ENCODE measurements at places on chromosomes 6 and 20.

DNA sequence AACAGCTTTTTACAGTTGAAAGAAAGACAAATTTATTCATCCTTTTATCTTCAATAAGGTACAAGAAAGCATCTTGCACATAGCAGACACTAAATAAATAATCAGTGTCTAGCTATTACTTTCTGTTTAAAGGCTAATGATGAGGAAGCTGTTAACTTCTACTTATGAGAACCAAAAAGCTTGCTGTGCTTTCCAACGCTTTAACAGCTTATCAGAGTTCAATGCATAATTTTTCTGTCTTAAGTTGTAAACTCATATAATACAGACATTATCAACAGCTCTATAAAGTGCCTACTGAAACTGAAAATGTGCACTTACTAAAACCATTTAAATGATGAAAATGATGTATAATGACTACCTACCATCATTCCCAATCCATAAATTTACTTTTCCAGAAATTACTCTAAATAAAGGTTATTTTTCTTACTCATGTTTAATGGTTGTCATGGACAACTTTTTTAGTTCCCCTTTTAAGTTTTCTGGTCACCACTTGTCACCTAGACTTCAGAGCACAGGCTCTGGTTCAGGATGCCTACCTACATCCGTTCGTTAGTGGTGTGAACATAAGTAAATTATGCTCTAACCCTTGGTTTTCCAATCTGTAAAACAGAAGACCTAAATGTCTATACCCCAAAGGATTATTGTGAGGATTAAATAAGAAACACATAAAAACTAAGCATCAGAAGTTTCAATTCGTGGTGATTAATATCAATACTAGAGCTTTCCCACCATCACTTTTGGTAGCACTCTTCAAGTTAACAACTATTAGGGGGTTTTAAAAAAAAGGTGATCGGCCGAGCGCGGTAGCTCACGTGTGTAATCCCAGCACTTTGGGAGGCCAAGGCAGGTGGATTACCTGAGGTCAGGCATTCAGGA, 8.0 kb downstream of the PNISR start:
- DNase-seq, result no peak

DNA sequence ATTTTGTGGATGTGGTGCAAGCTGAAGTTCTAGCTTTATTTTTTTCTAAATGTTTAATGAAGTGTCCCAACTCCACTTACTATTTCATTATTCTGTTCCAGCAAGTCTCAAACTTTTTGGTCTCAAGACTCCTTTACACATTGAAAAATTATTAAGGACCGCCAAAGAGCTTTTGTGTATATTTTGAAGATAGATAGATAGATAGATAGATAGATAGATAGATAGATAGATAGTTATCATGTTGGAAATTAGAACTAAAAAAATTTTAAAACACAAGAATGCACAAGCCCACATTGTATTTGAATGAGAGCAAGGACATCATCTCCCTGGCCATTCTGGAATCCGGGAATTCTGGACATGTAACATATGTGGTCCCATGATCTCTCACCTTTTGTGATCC, 181.2 kb upstream of the SNX9 start:
- DNase-seq, result no peak

DNA sequence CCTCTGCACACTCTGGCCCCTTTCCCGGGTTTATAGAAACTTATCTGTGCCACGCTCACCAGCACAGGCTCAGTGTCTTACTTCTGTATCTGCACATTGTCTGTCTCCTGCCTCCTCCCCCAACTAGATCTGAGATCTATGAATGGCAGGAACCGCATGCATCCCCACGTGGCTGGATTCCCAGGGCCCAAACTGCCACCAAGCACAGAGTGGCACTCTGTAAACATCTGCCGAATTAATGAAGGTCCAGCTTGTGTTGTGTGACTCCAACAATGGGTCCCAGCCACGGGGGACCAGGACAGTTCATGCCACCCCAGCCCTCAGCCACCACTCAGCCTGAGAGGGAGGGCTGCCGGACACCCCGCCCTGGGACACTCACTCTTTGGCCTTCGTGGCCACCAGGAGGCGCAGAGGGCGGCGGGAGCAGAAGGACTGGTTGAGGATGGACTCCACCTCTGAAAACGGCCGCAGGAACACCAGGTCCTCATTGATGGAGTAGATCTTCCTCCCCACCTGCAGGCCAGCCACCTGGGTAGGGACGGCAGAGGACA, 171.1 kb downstream of the PREX1 start:
- no peak for DNase-seq

DNA sequence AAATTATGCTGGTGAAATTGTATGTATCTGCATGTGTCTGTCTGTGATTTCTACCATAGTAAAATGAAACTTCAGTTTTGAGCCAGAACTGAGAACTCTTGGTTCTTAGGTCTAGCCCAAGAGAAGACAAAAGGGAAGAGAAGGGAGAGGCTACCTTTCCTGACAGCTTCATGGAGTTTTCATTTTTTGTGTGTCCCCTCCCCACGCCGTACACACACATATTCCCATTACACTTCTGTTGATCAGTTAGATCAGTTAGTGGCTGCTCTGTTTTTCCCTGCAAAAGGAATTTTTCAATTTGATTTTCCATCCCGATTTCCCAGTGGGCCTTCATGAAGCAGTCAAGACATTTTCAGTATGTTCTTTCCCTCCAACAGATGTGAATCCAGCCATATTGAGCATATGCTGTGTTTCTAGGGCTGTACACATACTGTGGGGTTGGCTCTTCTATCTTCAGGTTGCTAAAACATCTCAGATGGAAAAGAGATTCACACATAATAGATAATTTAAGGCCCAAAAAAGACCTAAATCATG, 52.5 kb downstream of the HIVEP1 start:
- no peak for DNase-seq

- no peak for DNase-seq
Measured at GRCh38 chr6:167711768-167712730, 114.7 kb upstream of the AFDN start.

GRCh38 chr6:151402228-151402627, 10.9 kb upstream of the ZBTB2 start:
- no peak for DNase-seq

- DNase-seq, result no peak
Measured at GRCh38 chr6:21531393-21531792, 62.2 kb upstream of the SOX4 start.

DNA sequence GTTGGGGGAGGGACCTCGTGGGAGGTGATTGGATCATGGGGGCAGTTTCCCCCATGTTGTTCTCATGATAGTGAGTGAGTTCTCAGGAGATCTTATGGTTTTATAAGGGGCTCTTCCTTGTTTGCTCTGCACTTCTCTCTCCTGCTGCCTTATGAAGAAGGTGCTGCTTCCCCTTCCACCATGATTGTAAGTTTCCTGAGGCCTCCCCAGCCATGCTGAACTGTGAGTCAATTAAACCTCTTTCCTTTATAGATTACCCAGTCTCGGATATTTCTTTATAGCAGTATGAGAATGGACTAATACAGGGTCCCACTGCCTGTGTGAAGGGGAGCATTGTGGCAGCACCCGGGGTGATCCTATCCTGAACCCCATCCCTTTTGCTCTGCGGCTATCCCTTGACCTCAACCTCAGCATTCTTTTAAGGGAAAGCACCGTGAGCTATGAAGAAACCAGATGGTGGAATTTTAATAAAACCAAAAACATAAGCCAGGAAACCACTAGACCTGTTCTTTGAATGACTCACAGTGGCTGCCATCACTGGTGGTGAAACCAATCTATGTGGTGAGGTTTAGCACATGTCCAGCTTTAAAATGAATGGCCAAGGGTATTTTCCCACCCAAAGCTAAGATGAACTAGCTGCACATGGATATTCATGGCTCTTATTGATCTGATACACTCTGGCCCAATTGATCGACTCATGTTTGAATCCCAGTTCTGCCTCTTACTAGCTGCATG, 62.2 kb downstream of the ZDHHC14 start:
- DNase-seq, result no peak

DNA sequence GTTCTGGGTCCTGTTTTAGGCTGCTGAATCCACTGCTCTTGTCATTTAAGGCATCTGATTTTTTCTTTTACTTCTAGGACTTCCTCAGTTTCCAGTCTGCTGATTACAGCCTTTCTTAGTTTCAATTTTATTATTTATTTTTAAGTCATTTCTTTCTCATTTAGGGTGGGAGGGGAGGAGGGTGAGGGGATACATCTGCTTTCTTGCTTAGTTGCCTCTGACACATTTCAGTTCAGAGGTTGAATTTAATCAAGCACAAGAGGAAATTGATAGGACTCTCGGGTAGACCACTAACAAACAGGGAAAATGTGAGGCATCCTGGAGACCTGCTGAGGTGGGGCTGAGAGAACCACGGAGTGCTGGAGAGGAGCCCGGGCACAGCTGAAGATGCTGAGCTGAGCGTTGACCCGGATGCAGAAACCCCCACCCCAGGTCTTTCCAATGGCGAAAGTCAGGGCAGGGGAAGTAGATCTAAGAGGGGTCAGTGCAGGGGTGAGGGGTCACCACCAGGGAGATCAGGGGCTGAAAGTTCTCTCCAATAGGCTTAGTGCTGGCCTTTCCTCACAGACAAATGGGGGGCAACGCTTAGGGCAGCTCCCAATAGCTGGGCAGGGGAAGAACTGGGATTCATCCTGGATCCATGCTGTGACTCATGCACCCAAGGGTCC, 7.6 kb upstream of the TREML2 start:
- no peak for DNase-seq

GRCh38 chr6:44636561-44637248, 249.2 kb downstream of the CDC5L start:
- no peak for DNase-seq

DNA sequence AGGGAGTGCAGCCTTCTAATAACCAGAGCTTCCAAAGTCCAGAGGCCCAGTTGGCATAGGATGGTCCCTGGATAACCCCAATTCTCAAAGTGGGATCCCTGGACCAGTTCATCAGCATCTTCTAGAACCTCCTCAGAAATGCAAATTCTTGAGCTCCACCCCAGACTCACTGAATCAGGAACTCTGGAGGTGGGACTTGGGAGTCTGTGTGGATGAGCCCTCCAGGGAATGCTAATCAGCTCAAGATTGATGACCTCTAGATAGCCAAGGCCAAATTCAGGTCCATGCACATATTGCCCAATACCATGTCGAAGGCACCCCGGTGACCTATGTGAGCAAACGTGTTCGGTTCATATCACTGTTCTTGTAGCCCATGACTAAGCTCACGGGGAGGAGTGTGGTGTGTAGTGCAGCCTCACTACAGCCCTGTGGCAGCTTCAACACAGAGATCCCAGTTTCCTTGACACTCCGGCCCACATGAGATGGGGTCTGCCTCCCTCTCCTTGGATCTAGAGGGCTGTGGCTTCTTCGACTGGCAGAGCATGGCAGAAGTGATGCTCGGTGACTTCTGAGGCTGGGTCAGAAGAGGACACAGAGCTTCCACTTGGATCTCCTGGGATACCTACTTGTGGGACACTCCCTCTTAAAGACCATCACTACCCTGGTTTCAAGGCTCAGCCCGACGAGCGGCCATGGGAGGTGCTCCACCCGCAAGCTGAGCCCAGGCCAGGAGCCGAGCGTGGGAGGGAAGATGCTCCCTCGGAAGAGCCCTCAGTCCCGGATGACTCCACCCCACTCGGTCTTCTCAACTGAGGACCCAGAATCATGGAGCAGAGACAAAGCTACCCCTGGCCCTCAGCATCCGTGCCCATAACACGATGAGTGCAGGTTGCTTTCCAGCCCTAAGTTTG, 151.1 kb upstream of the CST7 start:
- DNase-seq, result no peak

GRCh38 chr6:146875927-146876270, 277.1 kb downstream of the ADGB start:
- DNase-seq, result no peak

DNA sequence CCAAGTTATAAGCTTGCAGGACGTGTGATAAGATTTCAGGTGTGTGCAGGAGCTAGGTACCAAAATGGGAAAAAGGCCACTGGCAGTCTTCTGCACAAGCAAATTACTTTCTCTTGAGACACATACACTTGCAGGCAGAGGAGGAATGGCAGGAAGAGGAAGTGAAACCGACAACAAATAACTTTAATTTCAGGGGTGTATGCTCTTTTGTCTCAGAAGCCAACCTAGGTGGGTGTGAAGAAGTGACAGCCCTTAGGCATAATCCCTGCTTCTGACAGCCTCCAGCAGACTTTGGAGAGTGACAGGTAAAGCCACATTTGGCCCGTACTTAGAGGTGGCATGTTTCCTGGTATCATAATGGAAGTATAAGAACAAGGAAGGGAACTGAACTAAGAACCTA, 118.8 kb upstream of the TRAF3IP2 start:
- no peak for DNase-seq

DNA sequence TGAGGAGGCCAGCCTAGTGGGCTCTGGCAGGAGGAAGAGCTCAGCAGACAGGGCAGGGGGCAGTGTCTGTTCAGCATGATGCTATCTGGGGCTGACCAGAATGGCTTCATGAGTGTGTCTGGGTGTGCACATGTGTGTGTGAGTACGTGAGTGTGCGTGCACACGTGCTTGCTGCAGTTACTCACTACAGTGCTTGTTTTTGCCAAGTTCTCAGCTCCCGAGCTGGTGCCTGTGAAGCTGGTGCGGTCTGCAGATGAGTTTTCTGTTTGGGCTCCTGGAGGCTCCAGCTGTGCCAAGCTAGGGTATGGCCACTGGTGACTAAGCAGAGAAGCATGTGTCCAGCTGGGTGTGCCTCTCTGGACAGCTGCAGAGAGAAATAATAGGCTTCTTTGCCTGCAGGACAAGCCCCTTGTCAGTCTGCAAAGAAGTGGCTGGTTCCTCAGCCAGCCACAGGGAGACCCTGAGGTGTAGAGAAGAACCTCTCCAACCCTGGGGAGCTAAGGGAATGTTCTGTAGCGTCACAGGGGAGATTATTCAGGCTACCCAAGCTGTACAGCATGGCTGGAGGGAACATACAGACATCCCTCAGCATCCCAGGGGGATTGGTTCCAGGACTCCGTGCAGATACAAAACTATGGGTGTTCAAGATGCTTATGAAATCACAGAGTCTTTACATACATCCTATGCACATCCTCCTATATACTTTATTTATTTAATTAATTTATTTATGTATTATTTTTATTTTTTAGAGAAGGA, 40.2 kb upstream of the FAM50B start:
- DNase-seq, result no peak

GRCh38 chr6:77463861-77464494, 687 bp upstream of the HTR1B start:
- no peak for DNase-seq

DNA sequence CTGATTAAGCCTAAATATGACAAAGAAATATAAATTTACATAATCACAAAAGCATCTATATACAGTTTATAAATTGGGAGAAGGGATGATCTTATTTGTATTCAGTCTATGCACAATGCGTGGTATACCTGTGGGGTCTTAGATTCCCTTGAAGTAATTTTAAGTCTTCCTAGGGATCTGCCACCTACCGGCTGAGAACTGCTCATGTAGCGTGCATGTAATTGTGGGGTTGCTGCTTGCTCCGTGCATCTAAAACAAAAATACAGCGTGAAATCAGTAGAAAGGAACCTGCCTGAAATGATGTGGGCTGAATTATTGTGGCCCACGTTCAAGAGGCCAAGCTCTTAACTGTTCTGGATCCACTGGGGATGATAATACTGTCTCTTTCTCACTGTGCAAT, 187.3 kb downstream of the MBOAT1 start:
- DNase-seq, result no peak

GRCh38 chr20:41003143-41003935, 25.3 kb upstream of the TOP1 start:
- peak; percentile 33 for DNase-seq
